ENCODE measurements at places on chromosomes 11 and 22.

DNA sequence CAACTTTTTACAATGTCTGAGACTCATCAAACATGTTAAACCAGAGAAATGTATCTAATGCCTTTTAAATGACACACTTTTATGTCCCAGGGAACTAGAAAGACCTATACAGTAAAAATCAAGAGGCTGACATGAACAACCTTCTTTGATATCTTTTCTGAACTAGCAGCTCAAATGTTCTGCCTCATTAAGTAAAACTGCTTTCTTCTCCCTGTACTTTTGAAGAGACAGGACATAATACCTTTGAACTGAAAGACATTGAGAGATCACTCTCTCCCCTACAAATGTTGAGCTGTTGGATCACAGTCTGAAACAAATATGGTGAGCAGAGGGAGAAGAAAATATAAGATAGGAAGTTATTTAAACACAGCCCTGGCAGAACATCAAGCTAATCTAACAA, 123.0 kb downstream of the FAM181B start:
- DNase-seq = no peak

DNA sequence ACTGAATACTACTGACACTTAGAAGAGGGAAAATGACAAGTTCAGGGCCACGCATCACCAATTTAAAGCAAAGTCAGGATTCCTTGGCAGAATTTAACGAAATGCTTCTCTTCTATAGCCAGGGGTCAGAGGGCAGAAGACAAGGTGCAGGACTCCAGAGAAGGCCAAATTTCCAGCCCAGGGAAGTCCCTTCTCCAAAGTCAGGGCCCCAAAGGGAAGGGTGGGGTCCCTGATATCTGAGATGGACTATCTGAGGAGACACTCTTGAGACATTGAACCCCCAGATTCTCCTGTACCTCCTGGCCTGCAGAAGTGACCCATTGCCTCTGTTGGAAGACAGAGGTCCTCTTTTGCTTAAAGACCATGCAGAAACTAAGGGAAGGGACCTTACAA, 91.2 kb downstream of the RPS6KA4 start:
- DNase-seq = no peak

DNA sequence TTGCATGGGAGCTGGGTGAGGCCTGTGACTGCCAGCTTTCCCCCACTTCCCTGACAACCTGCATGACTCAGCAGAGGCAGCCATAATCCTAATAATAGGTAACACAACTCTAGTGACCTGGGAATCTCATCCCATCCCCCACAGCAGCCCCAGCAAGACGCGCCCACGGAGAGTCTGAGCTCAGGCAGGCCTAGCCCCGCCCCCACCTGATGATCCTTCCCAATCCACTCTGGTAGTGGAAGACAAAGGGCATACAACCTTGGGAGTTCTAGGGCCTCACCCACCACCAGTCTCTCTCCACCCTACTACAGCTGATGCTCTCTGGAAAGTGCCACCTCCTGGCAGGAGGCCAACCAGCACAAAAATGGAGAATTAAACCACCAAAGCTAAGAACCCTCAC, 60.3 kb downstream of the CWF19L2 start:
- no peak for DNase-seq

GRCh38 chr22:20919718-20920117, 2.5 kb downstream of the CRKL start:
- DNase-seq = no peak

DNA sequence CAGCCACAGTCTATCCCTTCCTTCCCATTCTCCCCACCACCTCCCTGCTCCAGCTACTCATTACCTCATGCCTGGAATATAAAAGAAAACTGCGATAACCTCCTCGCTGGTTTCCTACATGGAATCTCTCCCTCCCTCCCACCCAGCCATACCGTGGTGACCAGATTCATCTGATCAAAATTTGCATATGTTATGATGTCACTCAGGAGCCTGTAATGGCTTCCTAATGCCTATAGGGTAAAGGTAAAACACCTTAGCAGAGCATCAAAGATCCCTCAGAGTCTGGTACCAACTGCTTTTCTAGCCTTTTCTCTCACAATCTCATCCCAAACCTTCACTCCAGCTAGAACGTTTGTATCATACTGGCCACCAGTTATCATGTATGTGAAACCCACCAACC, 19.6 kb downstream of the RTN4RL2 start:
- DNase-seq = no peak

DNA sequence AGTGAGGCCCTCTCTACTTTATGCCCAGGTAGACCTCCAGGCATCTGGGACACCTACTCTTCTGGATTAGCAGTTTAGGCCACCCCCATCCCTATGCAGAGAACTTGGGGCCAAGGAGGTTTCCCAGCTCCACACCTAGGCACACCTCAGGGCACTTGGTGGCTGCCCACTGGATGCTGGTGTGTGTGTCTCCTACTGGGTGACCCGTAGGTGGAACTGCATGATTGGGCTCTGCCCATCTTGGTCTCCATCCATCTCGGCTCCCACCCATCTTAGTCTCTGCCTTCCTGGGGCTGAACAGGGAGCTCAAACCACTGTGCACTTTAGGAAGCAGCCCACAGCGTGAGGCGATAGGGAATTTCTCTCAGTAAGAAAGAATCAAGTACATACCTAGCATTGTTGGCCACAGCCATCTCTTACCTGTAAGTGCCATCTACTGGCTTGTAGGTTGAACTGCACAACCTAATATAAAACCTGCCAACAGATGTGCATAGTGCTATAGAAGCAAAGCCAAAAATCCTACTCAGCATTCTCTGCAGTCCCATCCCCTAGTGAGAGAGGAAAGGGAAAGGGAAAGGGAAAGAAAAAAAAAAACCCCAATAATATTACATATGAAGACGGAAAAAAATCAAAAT, 61.6 kb upstream of the PTPN5 start:
- no peak for DNase-seq

DNA sequence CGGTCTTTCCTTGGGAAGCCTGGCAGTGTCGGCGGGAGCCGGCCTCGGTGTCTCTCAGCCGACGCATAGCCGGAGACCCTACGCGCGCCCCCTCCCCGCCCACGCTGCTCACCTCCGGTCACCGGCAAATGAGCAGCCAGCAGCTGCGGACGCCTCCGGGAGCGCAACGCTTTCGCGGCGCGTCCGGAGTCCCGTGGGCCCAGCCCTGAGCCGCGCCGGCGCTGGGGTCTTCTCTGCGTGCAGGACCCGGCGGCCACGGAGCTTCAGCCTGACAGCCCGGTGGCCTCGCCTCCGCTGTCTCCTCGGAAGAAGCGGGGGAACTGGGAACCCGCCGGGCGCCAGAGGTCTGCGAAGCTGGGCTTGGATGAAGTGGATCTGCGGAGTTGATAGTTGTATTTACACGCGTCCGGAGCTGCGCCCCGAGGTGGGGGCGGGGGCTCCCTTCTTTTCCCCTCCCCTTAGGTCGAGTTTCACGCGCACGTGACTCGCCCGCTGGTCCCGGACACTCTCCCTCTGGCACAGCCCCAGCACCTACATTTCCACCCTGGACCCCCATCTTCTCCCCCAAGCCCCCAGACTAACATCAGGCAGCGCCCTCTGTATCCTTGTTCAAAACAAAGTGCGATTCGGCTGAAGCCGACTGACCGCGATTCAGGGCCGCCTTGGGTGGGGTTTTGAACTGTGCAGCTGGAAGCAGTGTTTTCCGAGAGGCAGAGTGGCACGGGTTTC, at the start of gene SLC43A1:
Gene SLC43A1 (minus strand): TSS at position 371 of the 729 bp plus-strand sequence. CDS start 1,591 bp downstream, outside the sequence.
- no peak for DNase-seq

- no peak for DNase-seq
Measured at GRCh38 chr11:125228993-125229392, 64.4 kb downstream of the PKNOX2 start.

DNA sequence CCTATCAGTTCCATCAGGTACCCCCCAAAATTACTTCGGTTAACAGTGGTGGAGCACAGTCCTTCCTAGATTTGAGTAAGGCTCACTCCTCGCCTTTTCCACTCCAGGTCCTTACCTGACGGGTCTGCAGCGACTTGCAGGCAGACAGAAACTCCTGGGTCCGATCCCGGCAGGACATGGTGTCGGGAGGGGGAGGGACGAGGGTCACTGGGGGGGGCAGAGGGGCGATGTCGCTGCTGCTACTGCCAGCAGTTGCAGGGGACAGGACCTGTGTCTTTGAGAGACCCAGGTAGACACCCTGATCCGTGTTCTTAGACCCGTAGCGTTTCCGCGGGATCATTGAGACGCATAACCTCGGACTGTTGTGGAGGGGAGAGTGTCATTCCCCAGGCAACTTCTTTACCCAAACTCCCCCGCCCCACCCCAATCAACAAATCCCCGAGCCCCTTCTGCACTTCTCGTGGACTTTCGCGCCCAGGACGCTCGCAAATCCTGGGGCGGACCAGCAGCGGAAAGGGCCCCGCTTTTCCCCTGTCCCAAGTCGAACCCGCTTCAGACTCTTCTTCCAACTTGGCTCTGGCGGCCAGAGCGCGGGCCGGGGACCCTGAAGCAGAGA, 839 bp downstream of the STX5 start:
- no peak for DNase-seq
